ENCODE measurements at places on chromosomes 11 and 22.

DNA sequence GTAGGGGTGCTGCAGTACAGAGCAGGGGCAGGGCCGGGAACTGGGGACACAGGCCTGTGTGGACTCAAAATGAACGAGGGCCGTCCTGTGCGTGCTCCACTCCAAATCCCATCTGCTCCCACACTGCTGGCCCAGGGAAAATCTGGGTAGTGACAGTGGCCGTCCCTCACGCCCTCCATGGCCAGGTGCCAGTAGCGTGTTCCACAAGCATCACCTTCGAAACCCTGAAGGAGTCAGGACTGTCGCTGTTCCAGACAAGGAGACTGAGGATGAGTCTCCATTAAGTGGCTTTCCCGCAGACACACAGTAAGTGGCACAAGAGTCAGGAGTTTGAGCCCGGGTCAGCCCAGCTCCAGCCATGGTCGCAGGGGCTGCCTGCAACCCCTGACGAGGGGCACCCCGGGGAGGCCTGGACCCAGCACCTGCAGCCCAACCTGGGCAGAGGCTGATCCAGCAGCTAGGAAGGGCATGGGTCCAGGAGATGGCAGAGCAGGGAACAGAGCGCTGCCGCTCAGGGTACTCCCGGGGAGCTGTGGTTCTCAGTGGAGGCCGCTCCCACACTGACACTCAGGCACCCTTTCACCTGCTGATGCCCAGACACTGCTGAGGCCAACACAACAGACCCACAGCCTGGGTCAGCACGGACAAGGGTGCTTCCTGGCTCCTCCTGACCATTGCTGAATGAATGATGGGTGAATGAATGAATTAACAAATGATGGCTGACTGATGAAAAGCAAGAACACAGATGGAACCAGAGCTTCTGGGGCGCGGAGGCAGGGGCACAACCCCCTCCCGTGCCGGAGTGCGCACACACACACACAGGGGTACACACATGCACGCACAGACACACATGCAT is 35.3 kb downstream of the IGF2 start:
- DNase-seq, result no peak

DNA sequence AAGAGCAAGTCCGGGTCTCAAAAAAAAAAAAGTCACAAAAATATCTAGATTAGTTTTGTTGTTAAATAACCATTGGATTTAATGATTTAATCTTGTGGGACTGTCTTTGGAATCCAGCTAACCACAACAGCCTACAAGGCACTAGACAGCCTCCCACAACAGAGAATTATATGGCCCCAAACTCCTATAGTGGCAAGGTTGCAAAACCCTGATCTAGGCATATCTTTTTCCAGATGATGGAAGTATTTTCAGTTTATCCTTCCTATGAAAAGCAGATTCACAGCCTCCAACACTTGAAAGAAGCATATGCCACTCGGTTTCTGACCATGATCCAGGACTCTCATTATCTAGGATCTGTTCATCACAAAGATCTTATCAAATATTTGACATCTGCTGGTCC is 5.4 kb upstream of the C11orf87 start:
- no peak for DNase-seq

GRCh38 chr11:34616086-34616485 is 4.8 kb upstream of the EHF start:
- DNase-seq, result no peak

- no peak for DNase-seq
Observed at GRCh38 chr11:77322506-77322905, 21.0 kb upstream of the GDPD4 start.

DNA sequence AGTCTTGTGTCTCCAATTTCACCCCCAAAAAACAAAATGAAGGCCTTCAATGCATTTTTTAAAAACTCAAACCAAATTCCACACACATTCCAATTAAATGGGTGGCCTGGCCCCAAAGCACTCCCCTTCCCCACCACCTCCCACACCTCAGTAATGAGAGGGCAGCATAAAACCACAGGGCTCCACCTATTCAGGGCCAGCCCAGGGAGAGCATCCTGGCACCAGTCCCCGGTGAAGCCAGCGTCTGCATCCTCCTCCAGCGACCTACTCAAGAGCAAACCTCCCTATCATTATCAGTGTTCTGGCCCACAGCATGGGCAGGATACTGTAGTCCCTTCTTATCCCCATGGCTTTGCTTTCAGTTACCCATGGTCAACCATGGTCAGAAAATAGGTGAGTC is 17.8 kb upstream of the OR8B8 start:
- no peak for DNase-seq

Data from GM18507 (cell line).